ENCODE measurements at places on chromosomes 16 and 17.

DNA sequence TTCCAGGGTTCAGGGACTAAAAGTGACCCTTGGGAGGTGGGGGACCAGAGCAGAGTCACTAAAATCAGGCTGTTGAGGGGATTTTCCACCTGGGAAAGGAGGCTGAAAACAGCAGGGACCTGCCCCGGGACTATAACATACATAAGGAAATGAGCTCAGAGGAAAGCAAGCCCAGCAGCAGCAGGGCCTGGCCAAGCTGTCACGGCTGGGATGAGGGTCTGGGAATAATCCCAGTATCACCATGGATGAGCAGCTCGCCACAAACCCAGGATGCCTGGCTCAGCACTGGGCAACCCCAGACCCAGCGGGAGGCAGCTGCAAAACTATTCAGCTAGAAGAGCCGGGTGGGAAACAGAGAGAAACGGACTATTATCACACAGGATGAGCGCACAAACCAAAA, 72.4 kb downstream of the RPH3AL start:
- no peak for DNase-seq

DNA sequence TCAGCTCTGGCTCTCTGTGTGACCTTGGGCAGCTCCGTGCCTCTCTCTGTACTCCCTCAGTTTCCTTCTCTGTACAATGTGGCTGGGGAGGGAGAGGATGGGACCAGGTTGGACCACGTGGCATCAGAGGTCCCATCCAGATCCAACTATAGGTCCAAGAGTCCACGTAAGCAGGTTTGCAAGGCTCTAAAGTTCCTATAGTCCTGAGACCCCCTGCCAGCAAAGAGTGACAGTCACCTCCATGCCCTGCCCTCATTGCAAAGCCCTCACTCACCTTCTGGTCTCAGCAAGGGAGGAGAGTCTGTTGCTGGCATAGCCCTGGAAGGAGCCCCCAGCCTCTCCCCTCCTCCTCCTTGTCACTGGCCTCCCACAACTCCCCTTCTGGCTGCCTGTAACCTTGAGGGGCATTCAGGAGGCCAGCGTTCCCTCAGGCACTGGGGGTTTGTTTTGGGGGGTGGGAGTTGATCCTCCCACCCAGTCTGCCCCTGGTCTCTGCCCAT, 6.1 kb upstream of the DRC7 start:
- no peak for DNase-seq

GRCh38 chr16:53566552-53567245, 63.7 kb upstream of the AKTIP start:
- DNase-seq = no peak

GRCh38 chr17:45332989-45333701, 16.3 kb upstream of the MAP3K14 start:
- no peak for DNase-seq

DNA sequence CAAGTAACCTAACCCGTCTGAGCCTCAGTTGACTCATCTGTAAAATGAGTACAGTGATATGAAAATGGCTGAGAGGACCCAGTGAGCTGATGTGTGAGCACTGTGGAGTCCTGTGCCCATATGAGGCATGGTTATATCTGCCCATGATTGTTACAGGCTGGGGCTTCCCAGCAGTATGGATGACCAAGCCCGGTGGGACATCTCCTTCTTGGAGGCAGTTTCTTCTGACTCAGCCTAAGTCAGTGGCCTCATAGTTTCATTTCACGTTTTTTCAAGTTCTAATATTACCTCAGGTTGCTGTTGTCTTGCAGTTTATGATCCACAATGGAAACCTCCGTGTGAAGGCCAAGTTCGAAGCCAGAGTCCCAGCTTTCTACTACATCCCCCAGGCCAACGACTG, 4.8 kb downstream of the ADAP2 start:
- DNase-seq = no peak

DNA sequence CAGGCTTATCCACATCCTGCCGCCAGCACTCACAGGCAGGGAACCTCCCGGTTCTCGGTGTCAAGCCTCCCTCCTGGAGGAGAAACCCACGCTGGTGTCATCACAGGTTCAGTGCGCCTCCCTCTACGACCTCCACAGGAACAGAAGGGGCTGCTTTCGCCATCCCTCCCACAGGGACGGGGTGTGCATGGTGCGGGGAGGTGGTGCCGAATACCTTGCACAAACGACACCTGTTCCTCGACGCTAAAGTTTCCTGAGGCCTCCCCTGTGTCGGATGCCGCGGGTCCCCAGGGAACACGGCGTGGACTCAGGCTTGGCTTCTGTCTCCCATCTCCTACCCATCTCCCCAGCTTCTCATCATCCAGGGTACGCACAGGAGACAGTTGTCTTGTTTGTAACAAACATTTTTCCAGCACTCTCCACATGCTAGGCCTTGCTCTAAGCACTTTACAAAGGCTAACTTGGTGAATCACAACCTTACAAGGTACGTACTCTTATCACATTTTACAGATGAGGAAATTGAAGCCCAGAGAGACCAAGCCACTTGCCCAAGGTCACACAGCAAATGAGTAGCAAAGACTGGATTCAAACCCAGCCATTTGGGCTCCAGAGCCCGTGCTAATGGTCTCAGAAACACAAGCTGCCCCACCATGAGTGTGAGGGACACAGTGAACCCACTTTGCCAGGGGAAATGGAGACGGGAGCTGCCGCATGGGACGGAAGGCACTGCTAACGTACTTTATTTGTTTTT, 271.6 kb downstream of the C16orf95 start:
- no peak for DNase-seq

DNA sequence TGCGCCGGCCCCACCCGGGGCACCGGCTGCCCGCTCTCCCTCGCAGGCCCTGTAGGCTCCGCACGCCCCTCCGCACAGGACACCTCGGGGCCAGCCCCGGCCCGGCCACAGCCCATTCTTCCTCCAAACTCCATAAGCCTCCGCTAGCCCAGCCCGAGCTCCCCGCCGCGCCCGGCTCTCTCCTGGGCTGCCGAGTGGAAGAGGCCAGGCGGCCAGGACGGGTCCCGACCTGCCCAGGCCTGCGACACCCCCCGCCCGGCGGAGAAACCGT, 397 bp downstream of the NCOR1 start:
- DNase-seq = no peak

DNA sequence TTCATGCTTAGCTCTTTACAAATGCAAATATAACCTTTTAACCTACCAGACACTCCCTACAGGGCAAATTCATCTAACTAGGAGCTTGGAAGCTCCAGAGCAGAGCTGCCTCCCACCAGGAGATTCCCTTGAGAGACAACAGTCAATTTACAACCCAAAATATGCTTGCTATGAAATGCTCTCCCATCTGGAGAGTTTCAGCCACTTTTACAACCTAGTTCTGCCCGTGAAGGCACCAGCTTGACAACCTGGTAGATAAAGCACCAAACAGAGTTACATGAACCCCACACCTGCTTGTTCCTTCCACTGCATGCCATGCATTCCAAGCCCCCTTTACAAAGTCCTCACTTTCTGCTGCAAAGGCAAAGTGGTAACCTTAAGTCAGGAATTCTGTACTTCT, 215.3 kb upstream of the KIF2B start:
- DNase-seq = no peak

DNA sequence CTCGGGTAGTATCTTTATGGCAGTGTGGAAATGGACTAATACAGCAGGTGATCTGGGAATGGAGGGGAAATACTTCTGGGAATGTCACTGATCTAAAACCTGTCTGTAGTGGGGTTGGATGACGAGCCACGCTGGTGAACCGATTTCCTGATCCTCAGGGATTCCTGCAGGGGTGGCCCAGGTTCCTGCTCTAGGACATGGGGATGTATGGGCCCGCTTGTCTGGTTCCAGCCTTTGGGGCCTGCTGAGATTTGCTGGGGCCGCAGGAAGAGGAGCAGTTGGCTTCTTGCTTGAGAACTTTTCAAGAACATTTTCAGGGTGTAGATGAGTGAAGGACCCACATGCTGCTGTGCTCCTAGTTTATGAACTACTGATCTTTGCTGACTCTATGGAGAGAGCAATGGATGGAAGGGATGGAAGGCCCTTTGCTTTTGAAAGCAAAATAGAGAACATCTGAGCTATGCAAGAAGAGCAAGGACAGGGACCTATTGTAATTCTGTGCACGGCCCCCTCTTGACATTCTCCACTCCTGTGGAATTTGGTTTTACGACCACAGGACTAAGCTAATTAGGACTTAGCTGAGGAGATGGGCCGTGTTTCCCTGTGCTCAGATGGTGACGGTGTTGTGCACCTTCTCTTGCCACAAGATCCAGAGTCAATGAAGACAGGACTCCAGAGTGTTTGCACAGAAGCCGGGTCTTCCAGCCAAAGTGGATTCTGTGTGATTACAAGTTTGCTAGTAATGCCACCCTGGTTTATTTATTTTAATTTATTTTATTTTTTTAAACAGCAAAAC, 90.5 kb downstream of the SEC14L1 start:
- DNase-seq = no peak

GRCh38 chr16:31202414-31203375, at the start of gene PYCARD:
Gene PYCARD (minus strand): TSS chr16:31202760. CDS start chr16:31202690, 70 bp downstream.
- DNase-seq = no peak

DNA sequence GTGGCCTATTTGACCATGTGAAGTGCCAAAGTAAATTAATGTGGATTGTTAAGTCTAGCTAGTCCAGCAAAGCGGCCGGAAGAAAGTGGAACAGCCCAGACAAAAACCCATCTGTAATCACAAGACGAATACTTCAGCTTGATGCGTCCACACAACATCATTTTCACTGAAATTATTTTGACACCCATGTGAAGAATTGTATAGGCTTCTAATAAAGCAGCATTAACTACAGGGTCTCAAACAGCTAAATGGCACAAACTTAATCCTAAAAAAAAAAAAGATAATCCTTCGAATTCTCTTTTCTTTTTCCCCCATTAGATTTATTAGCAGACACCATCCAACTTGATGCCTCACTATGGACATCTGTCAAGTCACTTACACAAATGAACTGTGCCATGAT, 73.8 kb downstream of the TOX3 start:
- no peak for DNase-seq

GRCh38 chr17:39118674-39119419, 32.6 kb downstream of the PLXDC1 start:
- no peak for DNase-seq

GRCh38 chr16:27853651-27854050, 209.9 kb downstream of the GSG1L start:
- DNase-seq = no peak

DNA sequence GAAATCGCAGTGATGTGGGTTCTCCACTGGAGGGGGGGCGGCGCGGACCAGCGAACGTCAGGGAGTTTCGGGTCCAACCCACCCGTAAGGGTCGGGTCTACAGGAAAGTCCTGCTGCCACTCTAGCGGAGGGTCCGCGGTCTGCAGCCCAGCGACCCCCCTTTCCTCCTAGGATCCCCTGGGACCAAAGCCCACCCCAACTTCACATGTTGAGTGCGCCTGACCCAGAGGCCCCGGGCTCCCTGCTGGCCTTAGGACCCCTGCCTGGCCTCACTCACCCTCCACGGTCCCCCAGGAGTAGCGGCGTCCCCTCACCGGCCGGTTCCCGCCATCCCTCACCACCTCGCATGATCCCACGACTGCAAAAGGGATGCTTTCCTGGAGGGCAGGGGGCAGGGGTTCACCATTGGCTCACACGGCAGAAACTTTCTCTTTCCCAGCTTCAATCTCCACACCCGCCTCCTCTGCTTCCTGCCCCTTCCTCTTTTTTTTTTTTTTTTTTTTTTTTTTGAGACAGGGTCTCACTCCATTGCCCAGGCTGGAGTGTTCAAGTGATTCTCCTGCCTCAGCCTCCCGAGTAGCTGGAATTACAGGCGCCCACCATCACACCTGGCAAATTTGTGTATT, 3.1 kb downstream of the SEPTIN1 start:
- no peak for DNase-seq

GRCh38 chr16:79597277-79598062, 3.1 kb downstream of the MAF start:
- no peak for DNase-seq

DNA sequence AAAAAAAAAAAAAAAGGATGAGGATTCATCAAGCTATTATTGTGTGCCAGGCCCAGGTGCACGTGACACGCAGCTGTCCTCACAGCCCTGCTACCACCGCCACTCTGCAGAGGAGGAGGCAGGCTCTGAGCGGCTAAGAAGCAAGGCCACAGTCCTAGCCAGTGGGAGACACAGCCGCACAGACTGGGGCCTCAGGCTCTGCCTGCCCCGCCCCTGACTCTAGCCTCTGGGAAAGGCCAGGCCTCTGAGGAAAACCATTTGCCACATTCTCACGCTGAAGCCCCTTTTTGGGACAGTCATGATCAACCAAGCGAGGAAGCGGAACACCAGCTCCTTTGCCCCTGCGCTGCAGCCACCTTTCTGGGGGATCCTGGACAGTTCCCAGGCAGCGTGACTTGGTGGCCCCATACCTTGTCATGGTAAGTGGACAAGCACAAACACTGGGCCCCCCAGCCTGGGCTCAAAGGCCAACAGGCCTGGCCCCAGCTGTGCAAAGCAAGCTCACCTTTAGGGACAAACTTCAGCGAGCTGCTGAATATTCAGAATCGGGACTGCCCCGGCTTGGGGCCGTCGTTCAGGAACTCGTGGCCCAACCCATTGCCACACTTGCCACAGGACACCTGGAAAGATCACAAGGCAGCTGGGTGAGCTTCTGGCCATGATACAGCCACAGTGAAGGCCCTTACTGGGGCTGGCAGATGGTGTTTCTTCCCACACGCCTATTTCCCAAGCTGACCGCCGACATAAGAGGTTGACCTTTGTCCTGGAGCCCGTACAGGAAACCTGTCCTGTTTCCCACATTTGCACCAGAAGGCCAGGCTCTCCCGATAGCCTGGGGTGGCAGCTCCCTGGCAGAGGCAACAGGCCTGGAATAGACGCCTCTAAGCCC, 2.5 kb downstream of the MSRB1 start:
- DNase-seq = no peak

DNA sequence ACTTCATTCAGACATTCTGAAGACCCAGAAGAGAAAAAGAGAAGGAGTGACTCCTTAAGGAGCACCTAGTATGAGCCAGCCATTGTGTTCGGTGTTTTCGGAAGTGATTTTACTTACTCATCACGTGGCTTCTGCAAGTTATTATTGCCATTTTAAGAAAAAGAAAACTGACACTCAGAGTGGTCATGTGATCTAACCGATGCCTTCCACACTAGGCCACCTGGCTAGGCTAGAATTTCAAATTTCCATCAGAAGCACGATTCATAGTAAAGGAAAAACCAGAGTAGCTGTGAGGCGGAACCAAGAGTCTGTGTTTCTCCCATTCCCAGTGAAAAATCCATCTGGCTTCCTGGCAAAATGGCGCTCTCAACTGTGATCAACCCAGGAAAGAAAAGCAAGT, 32.0 kb downstream of the GTF3C1 start:
- DNase-seq = no peak

DNA sequence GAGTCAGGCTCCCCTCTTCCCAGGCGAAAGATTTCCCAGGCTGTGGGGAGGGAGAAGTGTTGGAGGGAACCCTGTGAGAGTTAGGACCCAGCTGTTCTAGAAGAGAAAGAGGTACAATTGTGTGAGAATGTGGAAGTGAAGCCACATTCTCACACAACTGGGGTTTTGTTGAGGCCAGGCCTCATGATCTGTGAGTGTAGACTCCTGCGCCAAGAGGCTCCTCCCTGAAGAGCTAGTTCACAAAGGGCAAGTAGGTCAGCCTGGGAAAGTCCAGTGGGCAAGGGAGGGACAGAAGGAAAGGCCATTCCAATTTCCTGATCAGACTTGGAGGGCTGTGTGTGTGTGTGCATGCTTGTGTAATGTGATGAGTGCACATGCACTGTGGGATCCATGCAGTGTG, 15.2 kb downstream of the CD300LF start:
- DNase-seq = no peak
